ENCODE measurements at places on chromosomes 12 and 14. TPM values are rescaled to one million over a fixed set of nuclear protein-coding genes. Genes with fewer than 3 reads are reported as not detected.

Gene KCNA5
- polyA plus RNA-seq: 0.79 TPM

GRCh38 chr12:3229577-3229976, 152.4 kb downstream of the TSPAN9 start:
- no peak for DNase-seq

Gene MGP
- 646 TPM for polyA plus RNA-seq

DNA sequence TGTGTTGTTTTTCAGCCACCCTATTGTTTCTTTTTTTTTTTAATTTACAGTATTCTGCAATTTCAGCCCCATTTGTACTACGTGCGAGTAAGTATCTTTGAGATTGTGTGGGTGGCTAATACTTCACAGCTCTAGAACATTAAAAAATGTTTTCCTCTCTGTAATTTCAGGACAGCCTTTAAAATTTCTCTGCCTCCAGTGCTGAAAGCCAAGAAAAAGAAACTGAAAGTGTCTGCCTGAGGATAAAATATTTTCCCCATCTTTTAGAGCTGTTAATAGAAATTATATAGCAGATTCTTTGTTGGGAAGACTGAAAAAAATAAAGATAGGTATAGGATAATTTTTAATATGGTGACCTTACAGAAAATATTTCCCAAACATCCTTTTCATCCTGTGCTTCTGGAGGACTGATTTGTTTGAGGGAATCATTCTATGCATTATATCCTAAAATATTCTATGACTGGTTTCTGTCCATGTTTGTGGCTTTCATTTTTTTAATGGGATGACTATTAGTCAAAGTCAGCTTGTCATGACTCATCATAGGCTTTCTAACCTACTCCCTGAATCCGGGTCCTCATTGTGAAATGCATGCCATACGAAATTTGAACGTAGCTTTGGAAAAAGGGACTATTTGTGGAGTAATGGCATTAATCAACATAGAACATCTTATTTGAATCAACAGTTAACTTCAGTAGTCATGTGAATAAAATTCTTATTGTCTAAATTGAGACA, 10.8 kb upstream of the TCTN2 start:
- DNase-seq: no peak

DNA sequence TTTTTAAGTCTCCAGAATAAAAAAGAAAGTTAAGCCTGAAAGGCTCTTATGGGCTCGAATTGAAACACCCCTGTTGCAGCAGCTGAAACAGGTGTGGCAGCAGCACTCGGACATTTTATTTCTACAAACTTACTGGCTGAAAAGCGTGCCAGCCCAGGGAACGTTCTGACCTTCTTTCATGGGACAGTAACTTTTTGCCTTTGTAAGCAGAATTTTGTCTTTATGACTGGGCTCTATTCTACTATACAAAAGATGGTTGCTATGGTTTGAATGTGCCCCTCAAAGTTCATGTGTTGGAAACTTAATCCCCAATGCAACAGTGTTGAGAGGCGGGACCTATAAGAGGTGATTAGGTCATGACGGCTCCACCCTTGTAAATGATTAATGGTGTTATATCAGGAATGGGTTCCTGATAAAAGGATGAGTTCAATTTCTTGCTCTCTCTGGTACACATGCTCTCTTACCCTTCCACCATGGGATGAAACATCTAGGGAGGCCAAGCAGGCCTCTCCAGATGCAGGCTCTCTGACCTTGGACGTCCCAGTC, 52.7 kb downstream of the PELI2 start:
- DNase-seq: no peak

- peak; percentile 46 for DNase-seq
Observed at GRCh38 chr12:109963743-109964429, 32.3 kb downstream of the GIT2 start.

All from hepatocyte (in vitro differentiated cells).